T-helper 2 cell (primary cell): ENCODE measurements at places on chromosomes 2 and 18.

DNA sequence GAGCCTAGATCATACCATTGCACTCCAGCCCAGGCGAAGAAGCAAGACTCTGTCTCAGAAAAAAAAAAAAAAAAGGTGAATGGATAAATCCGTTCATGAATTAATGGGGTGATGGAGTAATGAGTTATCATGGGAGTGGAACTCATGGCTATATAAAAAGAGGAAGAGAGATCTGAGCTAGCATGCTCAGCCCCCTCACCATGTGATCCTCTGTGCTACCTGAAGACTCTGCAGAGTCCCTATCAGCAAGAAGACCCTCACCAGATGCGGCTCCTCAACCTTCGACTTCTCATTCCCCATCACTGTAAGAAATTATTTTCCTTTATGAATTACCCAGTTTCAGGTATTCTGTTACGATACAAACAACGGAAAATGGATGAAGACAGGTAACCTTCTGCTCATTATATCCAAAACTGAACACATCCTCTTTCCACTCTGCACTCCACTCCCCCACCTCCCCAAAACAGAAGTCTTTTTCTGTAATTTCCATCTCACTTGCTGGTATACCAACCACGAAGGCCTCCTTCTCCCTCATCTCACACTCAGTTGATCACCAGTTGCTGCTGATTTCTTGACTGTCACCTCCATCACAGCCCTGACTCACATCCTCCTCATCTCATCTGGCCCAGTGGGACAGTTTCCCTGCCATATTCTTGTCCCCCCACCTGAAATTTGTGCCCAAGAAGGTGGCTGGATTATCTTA, 8.8 kb downstream of the RETREG2 start:
- no peak for DNase-seq

GRCh38 chr2:200843993-200844948, 20.2 kb downstream of the CLK1 start:
- DNase-seq, result no peak

GRCh38 chr18:3008541-3008940, 4.4 kb downstream of the LPIN2 start:
- DNase-seq, result no peak

GRCh38 chr2:38731684-38732221, 19.4 kb downstream of the SRSF7 start:
- no peak for DNase-seq

GRCh38 chr2:174009488-174010223, 44.5 kb upstream of the SP3 start:
- no peak for DNase-seq

GRCh38 chr2:41947701-41948396, 100.0 kb upstream of the PKDCC start:
- DNase-seq, result no peak

- no peak for DNase-seq
These were observed 12.1 kb downstream of the CCDC141 start for GRCh38 chr2:179037807-179038206.

DNA sequence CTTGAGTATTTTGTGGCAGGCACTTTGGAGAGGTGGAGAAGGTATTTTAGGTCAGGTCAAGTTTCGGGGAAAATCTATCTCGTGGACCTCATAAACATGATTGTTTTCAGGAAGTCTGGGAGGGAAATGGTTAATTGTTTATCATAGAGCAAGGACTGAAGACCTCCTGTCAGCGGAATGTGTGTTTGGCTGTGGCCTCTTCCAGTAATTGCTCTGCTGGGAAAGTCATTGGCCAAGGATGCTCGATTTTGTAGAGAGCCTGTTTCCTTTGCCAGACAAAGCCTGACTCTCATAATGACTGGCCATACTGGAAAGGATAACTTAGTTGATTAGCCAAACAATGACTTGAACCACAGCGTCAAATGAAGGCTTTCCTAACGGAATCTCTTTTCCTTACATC, 30.0 kb downstream of the IL1R2 start:
- no peak for DNase-seq

GRCh38 chr2:36733215-36733614, 36.7 kb downstream of the VIT start:
- DNase-seq, result no peak

GRCh38 chr18:46171331-46171730, 67.1 kb downstream of the HAUS1 start:
- no peak for DNase-seq

GRCh38 chr2:133802409-133803039, 234.3 kb upstream of the NCKAP5 start:
- DNase-seq, result no peak

DNA sequence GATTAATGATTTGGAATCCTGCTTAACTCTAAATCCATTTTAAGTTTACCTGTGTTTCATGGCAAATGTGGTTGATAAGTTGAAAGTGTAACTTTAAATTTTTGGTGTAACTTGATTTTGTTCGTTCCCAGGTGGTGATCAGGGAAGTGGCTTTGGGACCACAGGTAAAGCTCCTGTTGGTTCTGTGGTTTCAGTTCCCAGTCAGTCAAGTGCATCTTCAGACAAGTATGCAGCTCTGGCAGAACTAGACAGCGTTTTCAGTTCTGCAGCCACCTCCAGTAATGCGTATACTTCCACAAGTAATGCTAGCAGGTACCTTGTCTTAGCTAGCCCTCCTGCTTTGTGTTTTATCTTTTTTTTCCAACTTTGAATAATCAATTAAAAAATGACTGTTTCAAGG, 62.8 kb downstream of the AGFG1 start:
- DNase-seq, result no peak

- DNase-seq, result no peak
These were observed 81.1 kb upstream of the SLC39A10 start for GRCh38 chr2:195575879-195576401.

DNA sequence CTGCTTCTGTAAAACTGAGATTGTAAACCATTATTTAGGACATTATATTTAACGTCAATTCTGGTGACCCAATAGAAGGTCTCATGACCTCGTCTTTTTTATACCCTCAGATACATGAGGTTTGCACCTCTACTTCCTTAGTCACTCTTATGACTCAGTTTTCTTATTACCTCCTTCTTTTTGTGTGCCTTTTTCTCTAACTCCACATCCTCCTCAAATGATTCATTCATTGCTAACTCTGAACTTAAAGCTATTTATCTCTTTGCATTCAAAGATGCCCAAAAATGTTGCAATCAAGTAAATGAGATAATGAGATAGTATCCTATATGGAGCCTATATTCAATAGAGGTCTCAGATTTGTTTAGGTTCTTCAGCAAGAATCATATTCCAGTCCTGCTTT, 121.0 kb upstream of the KYNU start:
- DNase-seq, result no peak
